Activated effector memory CD4-positive, alpha-beta T cell treated with anti-CD3 and anti-CD28 coated beads, Interleukin-2, amount 50 U/mL, for 16 hours (primary cell): ENCODE measurements at places on chromosomes 5 and 9.

- peak; percentile 76 for DNase-seq
Observed at GRCh38 chr9:117644133-117644931, 59.9 kb upstream of the TLR4 start.

- DNase-seq, result no peak
Observed at GRCh38 chr9:21684231-21684630, 118.2 kb upstream of the MTAP start.

DNA sequence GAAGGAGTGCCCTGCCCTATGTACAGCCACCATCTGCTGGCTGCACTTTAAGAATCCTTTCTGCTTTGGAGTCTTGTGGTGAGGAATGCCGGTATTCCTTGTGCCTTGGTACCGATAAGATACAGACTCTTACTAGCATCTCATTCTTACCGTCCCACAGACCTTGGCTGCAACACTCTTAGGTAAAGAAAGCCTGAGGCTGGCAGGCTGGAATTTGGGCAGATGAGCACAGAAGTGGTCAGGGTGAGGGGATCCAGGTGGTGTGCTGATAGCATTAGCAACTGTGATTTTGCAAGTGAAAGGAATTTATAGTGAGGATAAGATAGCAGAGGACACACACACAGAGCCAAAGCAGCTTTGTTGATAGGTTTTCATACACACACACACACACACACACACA is 198.1 kb downstream of the ENC1 start:
- DNase-seq, result no peak

DNA sequence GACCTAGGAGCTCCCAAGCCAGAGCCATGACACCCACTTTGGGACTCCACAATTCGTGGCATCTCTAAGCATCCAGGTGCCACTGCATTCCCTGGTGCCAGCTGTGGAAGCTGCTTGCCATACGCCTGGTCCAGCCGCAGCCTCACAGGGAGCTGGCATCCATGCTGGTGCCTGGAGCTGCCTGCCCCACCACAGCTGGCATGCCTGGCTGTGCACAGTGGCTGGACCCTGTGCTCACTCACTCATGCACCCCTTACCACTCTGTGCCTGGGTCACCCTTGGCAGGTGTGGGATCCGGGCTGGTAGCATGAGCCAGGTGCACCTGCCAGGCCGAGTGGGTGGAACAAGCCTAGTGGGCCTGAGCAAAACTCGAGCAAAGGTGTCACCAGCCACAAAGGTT is 90.1 kb downstream of the CAVIN4 start:
- no peak for DNase-seq

DNA sequence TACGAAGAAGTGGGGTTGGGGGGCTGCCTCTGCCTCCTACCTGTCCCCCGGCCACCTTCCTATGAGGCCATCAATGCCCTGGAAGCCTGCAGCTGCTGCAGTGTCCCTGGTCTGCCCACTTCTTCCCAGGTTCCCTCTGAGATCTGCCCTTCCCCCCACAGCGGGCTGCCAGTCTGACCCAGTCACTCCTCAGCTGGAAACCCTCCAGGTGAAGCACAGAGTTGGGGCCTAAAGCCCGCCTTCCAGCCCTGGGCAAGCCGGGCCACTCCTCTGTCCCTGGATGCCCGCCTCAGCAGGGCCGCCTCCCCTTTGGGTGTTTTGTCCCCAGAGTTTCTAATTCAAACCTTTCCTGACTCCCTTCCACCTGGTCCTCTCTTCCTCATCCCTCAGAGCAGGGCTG is 137.0 kb downstream of the RXRA start:
- DNase-seq, result no peak

DNA sequence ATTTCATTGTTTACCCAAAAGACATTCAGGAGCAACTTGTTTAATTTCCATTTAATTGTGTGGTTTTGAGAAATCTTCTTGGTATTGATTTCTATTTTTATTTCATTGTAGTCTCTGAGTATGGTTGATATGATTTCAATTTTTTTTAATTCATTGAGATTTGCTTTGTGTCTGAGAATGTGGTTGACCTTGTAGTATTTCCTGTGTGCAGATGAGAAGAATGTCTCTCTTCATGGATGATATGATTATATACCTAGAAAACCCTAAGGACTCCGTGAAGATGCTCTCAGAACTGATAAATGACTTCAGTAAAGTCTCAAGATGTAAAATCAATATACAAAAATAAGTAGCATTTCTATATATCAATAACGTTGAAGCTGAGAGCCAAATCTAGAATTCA is 202.4 kb upstream of the CDH9 start:
- DNase-seq, result no peak

GRCh38 chr5:63025679-63026078 is 447.1 kb downstream of the LRRC70 start:
- no peak for DNase-seq

DNA sequence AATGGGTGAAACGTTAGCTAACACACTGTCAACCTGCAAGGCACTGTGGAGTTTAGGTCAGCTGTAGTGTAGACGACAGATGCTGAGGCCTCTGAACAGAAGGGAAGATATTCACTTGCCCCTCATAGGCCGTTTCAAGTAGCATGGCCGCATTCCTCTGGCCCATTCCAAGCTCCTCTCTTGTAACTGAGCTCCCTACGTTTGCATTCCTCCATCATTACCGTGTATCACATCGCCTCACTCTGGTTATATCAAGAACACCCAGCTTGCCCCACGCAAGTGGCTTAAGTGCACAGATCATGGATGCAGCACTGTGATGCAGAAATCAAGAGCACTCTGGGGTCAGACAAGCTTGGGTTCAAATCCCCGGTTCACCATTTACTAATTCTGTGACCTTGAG is 43.3 kb downstream of the PRELID2 start:
- no peak for DNase-seq

DNA sequence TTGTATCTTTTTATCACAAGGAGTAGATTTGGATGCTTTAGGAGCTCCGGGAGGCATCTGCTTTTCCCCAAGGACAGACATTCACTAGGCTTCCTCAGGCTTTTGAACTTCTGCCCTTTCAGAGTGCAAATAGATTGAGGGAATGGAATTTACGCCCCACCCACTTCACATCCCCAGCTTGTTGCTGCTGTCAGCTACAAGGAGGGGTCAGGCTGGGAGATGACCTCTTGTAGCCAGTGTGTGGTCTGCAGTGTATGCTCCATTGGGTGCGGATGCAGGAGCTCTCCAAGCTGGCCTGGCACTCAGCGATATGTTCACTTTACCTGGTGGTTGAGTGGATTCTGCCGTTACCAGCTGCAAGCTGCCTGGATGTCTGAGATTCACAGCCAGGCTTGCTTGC is 6.4 kb downstream of the TNFSF15 start:
- DNase-seq, result no peak

- DNase-seq, result no peak
Observed at GRCh38 chr9:84832453-84832852, 162.9 kb downstream of the NTRK2 start.
